ENCODE measurements at places on chromosomes 2 and 18. TPM values are rescaled to one million over a fixed set of nuclear protein-coding genes. Genes with fewer than 3 reads are reported as not detected.

GRCh38 chr2:112699984-112700667 is 20.7 kb upstream of the NT5DC4 start:
- H3K4me3 ChIP-seq = no peak overlapping the region
- no peaks in the 10 kb centered on the region for H3K36me3 ChIP-seq
- H3K27ac ChIP-seq = no peak overlapping the region
- H3K27me3 ChIP-seq = no peaks in the 10 kb centered on the region
- no peaks in the 10 kb centered on the region for H3K4me1 ChIP-seq
- no peak for DNase-seq

DNA sequence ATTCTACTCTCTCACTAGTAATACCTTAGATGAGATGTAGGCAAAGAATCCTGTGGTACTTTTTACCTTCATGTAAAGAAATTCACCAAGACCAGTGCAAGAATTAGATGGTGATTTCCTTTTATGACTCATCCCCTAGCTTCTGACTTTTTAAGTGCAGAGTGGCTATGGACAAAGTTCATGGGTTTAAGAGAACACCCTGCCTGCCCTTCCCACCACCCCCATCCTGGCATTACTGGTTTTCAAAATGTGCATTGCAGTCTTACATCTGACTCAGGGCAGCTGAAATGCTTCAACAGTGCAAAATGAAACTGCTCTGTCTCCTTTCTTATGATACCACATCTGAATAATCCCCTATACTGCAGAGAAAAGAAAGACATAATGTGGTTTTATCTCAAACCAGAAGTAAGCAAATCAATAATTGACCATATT is 22.6 kb downstream of the MAIP1 start:
- peaks cover 9% of the 10 kb centered on the region for H3K4me1 ChIP-seq
- no peak overlapping the region for H3K27ac ChIP-seq
- no peaks in the 10 kb centered on the region for H3K27me3 ChIP-seq
- peak; percentile 82 for DNase-seq

Gene CCDC141
- not detected for total RNA-seq

DNA sequence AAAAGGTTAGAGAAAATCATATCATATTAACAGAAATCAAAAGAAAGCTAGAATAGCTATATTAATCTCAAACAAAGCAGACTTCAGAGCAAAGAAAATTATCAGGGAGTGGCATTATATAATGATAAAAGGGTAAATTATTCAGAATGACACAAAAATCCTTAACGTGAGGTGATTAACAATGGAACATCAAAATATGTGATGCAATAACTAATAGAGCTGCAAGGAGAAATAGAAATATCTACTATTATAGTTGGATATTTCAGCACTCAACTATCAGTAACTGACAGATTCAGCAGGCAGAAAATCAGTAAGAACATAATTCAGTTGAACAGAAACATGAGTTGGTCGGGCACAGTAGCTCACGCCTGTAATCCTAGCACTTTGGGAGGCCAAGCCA is 275.1 kb upstream of the FSIP2 start:
- no peaks in the 10 kb centered on the region for H3K4me1 ChIP-seq
- no peaks in the 10 kb centered on the region for H3K27me3 ChIP-seq
- no peak overlapping the region for H3K4me3 ChIP-seq

Gene BIN1
- 18.1 TPM for total RNA-seq

DNA sequence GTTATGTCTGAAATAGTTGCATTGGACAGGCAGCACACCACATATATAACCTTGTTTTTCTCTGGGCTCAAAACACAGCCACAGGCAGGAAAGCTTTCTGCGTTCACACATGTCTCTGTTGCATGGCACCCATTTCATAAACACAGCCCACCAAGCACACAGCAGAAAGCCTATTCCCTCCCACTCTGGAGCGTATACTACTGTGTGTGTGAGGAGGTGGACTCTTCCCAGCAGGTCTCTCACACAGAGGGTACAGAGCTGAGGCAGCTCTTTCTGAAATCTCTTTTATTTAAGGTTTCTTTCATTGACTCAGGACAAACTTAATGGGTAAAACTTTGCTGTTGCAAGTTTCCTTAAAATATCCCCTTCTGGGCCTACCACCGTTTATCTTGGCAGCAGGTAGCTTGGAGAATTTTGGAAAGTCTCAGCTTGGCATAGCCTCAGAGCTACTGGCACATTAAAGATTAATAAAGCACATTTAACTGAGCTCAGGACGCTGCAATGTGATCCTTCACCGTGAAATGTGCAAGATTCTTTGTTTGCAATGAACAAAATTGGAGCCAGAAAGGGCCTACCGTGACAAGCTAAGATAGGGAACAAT is 105.1 kb upstream of the NCKAP5 start:
- peak overlapping the region; percentile 0 for H3K27ac ChIP-seq
- peaks cover 20% of the 10 kb centered on the region for H3K4me1 ChIP-seq
- no peaks in the 10 kb centered on the region for H3K36me3 ChIP-seq
- H3K27me3 ChIP-seq = no peaks in the 10 kb centered on the region

Gene C1GALT1C1L
- total RNA-seq = 0.28 TPM

GRCh38 chr2:204170411-204170810 is 233.8 kb downstream of the ICOS start:
- DNase-seq = no peak
- peaks cover 16% of the 10 kb centered on the region for H3K27me3 ChIP-seq

DNA sequence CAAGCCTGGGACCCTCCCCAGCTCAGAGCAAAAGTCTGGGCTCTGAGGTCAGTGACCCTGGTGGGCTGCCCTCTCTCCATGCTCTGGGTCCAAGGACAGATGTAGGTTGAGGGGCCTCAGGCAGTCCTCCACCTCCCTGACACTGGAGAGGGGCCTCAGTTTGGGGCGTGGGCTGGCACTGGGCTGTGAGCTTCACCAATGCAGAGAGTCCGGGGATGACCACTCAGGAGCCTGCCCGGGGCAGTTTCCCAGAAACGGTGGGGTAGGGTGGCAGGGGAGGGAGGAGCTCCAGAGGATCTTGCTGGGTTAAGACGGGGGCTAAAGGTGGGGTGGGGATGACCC is 40.5 kb upstream of the SMAD7 start:
- H3K36me3 ChIP-seq = no peaks in the 10 kb centered on the region
- no peak overlapping the region for H3K27ac ChIP-seq
- H3K4me1 ChIP-seq = peaks cover 36% of the 10 kb centered on the region
- no peak for DNase-seq
- H3K4me3 ChIP-seq = no peak overlapping the region

- peak; percentile 69 for DNase-seq
- no peaks in the 10 kb centered on the region for H3K36me3 ChIP-seq
- no peaks in the 10 kb centered on the region for H3K27me3 ChIP-seq
Measured at GRCh38 chr18:54720620-54721019, 107.7 kb upstream of the RAB27B start.

Gene NBEAL1
- total RNA-seq = 38.0 TPM

Gene DSG2
- total RNA-seq = 1.7 TPM

DNA sequence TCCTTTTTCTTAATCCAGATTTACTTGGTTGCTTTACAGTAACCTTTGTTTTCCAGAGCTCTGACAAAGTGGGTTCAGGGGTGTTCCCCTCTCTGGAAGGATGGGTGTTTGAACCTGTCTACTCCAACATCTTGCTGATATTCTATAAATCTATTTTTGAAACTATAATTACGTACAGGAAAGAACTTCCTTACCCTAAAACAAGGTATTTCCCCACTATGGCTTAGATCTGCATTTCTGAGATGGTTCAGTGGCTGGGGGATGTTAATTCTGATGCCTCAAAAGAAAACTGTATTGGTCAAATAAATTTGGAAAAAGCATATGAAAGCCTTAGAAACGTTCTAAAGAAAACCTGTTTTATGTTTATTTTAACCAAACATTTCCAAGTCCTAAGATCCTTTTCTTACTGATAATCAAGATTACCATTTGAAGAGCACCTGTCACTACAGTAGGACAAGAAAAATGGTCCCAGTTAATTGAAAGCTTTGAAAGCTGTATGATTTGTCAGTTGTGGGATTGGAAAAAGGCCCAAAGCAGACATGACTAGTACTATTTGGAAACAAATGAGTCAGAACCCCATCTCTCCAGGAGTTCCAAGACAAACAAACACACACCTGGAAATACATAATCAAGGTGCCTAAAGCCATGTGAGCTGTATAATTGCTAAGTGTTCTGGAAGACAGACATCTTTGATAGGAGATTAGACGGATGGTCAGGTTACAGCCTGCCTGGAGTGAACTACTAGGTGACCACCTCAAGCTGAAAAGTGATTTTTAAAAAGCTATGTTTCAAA is 57.5 kb downstream of the KDM3A start:
- no peak overlapping the region for H3K27ac ChIP-seq
- H3K36me3 ChIP-seq = peaks cover 39% of the 10 kb centered on the region
- peak; percentile 45 for DNase-seq
- H3K4me3 ChIP-seq = no peak overlapping the region
- H3K4me1 ChIP-seq = no peaks in the 10 kb centered on the region
- no peaks in the 10 kb centered on the region for H3K27me3 ChIP-seq

- H3K36me3 ChIP-seq = no peaks in the 10 kb centered on the region
- no peak overlapping the region for H3K27ac ChIP-seq
- H3K27me3 ChIP-seq = peaks cover 2% of the 10 kb centered on the region
- no peak for DNase-seq
- no peaks in the 10 kb centered on the region for H3K4me1 ChIP-seq
Measured at GRCh38 chr2:650343-651310, 26.6 kb downstream of the TMEM18 start.

DNA sequence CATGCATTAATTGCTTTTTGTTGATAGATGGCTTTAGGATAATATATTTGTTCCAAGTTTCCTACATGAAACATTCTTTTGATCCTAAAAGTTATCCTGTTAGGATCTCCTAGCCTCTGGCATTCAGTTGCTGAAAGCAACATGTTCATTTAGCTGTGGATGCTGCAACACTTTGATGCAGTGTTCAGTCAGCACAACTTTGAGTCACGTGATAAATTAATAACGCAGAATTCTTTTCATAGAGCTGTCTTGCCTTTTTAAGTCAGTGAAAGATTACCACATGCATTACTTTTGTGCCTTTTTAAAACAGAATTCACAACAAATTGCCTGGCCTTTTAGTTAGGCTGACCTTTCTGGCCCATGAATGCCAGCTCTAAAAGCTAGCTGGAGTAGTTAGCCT is 1467.9 kb upstream of the ZEB2 start:
- no peak overlapping the region for H3K27ac ChIP-seq
- no peaks in the 10 kb centered on the region for H3K27me3 ChIP-seq
- no peaks in the 10 kb centered on the region for H3K36me3 ChIP-seq
- DNase-seq = no peak

DNA sequence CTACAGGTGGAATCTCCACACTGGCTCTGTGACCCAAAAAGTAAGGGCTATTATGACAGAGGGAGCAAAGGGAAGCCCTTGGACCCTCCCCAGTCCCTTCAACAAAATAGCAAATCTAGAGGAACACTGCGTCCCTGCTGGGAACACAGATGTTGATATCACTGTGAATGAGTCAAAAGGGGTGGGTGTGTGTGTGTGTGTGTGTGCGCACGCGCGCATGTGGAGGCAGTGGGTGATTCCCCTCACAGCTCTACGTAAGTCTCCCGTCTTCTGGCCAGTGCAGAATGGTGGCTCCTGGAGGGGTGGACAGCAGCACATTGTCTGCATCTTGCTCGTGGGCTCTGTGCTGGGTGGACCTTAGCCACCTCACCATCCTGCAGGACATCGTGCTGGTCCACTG is 7.8 kb upstream of the C2orf72 start:
- no peaks in the 10 kb centered on the region for H3K36me3 ChIP-seq
- H3K4me3 ChIP-seq = no peak overlapping the region
- DNase-seq = no peak
- peaks cover 29% of the 10 kb centered on the region for H3K27me3 ChIP-seq
- H3K4me1 ChIP-seq = no peaks in the 10 kb centered on the region

DNA sequence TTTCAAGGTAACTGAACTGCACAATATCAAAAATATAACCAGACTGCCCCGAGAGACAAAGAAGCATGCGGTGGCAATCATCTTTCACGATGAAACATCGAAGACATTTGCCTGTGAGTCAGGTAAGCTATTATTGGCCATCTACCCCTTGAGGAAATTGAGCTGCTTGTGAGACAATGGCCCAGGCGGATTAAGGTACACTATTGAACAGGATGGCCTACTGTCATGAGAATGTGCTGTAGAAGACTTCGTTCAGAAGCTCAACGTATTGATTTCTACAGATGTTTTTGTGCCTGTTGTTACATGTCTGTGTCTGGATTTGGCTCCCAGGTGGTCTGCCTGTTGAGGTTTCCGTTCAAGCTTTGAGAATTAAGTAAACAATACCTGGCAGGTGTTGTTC is 198.7 kb downstream of the DOK6 start:
- no peak overlapping the region for H3K4me3 ChIP-seq
- no peak overlapping the region for H3K27ac ChIP-seq
- H3K4me1 ChIP-seq = no peaks in the 10 kb centered on the region
- no peaks in the 10 kb centered on the region for H3K27me3 ChIP-seq
- DNase-seq = no peak
- H3K36me3 ChIP-seq = no peaks in the 10 kb centered on the region

Gene MC2R
- not detected for total RNA-seq

DNA sequence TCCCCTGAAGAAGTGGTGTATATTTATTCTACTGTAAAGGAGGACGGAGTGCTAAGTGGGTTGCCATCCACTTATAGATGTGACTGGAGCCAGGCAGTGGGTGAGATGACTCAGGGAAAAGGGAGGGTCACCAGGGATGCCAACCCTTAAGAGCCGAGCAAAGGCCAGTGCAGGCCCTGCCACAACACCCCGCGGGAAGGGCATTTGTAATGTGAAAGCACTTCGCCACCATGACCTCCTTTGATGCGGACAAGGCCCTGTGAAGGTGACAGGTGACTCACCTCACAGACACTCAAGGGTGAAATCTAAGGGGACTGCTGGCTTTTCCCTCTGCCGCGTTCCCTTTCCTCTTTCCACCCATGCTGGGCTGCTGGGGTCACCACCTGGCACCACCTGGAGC is 50.2 kb upstream of the MRPL33 start:
- H3K4me3 ChIP-seq = no peak overlapping the region
- H3K27me3 ChIP-seq = no peaks in the 10 kb centered on the region
- H3K4me1 ChIP-seq = peaks cover 12% of the 10 kb centered on the region
- H3K36me3 ChIP-seq = no peaks in the 10 kb centered on the region
- H3K27ac ChIP-seq = no peak overlapping the region
- DNase-seq = no peak

GRCh38 chr2:183614799-183615435 is 490.7 kb downstream of the NUP35 start:
- no peak overlapping the region for H3K27ac ChIP-seq
- no peaks in the 10 kb centered on the region for H3K4me1 ChIP-seq
- DNase-seq = no peak
- no peak overlapping the region for H3K4me3 ChIP-seq
- H3K27me3 ChIP-seq = no peaks in the 10 kb centered on the region

GRCh38 chr2:158815166-158815565 is 20.0 kb downstream of the DAPL1 start:
- H3K27me3 ChIP-seq = peaks cover 8% of the 10 kb centered on the region
- H3K4me1 ChIP-seq = no peaks in the 10 kb centered on the region
- H3K27ac ChIP-seq = no peak overlapping the region

GRCh38 chr2:142688856-142689605 is 188.4 kb upstream of the KYNU start:
- H3K4me3 ChIP-seq = no peak overlapping the region
- DNase-seq = no peak
- H3K27ac ChIP-seq = no peak overlapping the region
- H3K27me3 ChIP-seq = no peaks in the 10 kb centered on the region

DNA sequence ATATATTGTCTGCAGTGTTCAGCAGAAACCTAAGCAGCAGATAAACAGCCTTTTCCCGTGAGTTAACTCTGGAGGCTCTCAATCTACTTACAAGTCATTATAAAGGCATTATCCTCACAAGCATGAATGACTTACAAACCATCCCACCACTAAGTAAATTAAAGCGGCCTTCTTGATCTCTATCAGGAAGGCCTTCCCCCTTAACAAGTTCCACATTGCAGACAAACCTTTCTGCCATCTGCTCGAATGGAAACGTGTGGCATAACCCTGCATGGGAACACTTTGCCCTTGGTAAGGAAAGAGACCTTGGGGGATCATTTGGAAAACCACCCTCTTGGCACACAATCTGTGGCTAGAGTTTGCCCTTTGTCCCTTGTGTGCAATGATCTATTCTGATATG is 199.5 kb downstream of the OSR1 start:
- no peak overlapping the region for H3K4me3 ChIP-seq
- no peaks in the 10 kb centered on the region for H3K36me3 ChIP-seq
- DNase-seq = peak; percentile 30
- H3K4me1 ChIP-seq = no peaks in the 10 kb centered on the region

Data from IMR-90 (cell line).